ENCODE measurements at places on chromosomes 7 and 10.

GRCh38 chr7:91397096-91397495 lies 132.9 kb downstream of the FZD1 start:
- H3K27ac ChIP-seq = no peak overlapping the region
- DNase-seq = no peak
- no peak overlapping the region for H3K4me3 ChIP-seq

DNA sequence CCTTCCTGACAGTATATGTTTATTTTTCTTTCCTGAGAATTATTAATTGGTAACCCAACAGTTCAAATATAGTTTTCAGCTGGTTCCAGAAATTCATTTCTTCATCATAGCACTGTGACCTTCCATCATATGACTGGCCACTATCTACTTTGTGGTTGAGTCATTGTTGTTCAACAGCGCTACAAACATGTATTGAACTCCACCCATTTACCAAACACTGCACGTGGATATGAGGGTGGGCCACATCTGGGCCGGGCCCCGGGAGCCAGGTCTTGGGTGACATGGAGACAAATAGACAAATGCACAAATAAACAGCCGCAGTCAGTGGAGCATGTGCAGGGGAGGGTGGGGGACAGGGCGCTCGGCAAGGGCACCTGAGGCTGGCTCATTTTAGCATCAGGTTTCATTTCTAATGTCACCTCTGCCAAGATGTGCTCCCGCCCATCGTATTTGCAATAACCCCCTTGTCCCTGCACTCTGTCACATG lies 24.0 kb upstream of the EEPD1 start:
- peaks cover 3% of the 10 kb centered on the region for H3K27me3 ChIP-seq
- H3K4me3 ChIP-seq = no peak overlapping the region
- H3K27ac ChIP-seq = no peak overlapping the region
- peaks cover 2% of the 10 kb centered on the region for H3K4me1 ChIP-seq

- H3K27me3 ChIP-seq = no peaks in the 10 kb centered on the region
- H3K27ac ChIP-seq = peak overlapping the region; percentile 90
- peak; percentile 85 for DNase-seq
- peaks cover 22% of the 10 kb centered on the region for H3K4me1 ChIP-seq
Observed at GRCh38 chr10:101031796-101032636, 982 bp downstream of the SFXN3 start.

DNA sequence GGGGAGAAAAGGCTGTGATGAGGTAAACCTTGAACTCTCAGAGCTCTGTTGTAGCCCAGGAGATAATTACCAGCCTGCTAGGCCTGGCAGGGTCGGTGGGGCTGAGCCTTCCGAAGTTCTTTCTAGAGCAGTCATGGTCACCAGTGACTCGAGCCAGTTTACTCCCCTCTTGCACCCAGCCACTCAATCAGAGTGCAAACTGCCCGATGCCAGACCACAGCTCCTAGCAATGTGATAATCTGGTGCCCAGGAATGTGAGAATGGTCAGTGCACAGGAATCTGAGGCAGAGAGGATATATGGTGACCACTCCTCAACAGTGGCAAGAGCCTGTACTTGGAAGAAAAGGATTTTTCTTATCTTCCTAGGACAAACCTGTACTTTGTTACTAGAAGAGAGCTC lies 46.4 kb upstream of the KMT2E start:
- no peaks in the 10 kb centered on the region for H3K27me3 ChIP-seq
- H3K36me3 ChIP-seq = peaks cover 29% of the 10 kb centered on the region
- H3K4me3 ChIP-seq = no peak overlapping the region
- H3K27ac ChIP-seq = no peak overlapping the region
- DNase-seq = no peak
- H3K4me1 ChIP-seq = peaks cover 13% of the 10 kb centered on the region
